ENCODE measurements at places on chromosomes 2 and 18.

DNA sequence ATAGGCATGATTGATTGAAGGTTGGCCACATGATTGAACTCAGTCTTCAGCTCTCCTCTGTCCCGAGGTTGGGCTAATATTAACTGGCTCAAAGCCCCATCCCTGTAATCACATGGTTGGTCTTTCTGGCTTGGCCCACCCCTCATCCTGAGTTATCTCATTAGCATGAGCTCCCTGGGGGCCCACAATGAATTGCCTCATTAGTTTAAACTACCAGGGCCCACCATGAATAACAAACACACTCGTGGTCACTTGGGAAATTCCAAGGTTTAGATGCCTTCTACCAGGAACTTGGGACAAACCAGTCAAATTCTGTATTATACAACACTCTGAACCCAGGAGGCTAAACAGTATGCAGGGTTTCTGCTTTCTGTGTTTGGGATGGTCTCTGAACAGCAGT is 121.7 kb upstream of the B3GNT2 start:
- DNase-seq = peak; percentile 68

DNA sequence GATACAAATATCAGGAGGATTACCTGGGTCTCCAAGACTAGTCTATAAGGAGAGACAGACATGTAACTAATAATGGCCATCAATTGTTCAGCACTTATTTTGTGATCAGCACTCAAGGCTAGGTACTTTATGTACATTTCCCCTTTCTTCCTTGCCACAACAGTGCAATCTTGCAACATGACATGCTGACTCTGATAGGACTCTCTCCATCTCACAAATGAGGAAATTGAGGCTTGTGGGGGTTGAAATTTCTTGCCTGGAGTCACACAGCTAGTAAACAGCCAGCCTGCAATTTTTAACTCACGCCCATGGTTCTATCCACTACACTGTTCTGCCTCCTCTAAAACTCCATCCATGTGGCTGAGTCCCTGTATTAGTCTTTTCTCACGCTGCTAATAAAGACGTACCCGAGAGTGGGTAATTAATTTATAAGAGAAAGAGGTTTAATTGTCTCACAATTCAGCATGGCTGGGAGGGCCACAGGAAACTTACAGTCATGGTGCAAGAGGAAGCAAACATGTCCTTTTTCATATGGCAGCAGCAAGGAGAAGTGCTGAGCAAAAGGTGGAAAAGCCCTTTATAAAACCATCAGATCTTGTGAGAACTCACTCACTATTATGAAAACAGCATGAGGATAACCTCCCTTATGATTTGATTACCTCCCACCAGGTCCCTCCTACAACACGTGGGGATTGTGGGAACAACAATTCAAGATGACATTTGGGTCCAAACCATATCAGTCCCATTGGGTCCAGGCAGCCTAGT is 302.4 kb downstream of the PLCL1 start:
- DNase-seq = no peak

DNA sequence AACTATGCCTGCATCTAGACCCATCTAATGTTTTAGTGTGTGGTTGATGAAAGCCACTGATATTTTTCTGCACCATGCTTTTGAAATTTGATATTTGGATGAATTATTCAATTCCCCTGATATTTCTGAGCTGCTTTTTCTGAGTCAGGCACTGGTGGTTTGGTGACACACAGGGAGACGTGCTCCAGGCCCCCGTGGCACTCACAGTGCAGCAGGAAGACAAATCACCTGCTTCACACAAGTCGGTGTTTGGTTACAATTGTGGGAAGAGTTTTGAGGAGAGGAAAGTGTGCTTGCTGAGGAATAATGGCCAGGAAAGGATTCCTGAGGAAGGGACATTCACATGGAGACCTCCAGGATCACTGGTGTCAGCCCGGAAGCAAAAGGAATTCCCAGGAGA is 179.7 kb downstream of the ACKR3 start:
- DNase-seq = no peak

GRCh38 chr2:221097568-221097915 is 474.6 kb downstream of the EPHA4 start:
- DNase-seq = no peak

GRCh38 chr2:67499989-67500388 is 102.9 kb downstream of the ETAA1 start:
- DNase-seq = no peak

- DNase-seq = no peak
These were observed 128.0 kb upstream of the MAP3K20 start for GRCh38 chr2:172947461-172948153.

GRCh38 chr18:67705748-67706147 is 189.2 kb upstream of the DSEL start:
- DNase-seq = no peak

DNA sequence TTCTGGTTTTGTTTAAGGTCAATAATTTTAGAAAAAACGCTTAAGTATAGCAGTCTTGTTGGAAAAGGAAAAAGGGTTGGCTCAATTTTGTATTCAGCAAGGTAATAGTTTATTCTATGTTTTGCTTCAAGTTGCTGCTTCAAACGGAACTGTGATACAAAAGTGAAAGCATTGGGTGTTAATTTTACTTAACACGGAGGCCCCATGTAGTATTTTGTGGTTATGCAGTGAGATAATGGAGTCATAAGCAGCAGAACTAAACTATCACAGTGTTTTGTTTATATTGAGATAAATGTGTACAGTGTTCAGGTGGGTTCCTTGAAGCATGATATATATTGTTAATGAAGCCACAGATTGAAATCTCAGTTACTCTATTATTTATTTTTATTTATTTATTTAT is 67.0 kb upstream of the LYPD6B start:
- DNase-seq = no peak

All from spinal cord (tissue), 10 donors.